ENCODE measurements at places on chromosomes 1 and 21. TPM values are rescaled to one million over a fixed set of nuclear protein-coding genes. Genes with fewer than 3 reads are reported as not detected.

Gene IFI44
- 9.6 TPM for total RNA-seq

Gene SNAPIN
- total RNA-seq, result 36.8 TPM

Gene RNF207
- total RNA-seq, result 2.4 TPM

Gene ELAVL4
- total RNA-seq, result not detected

Gene BRINP2
- total RNA-seq, result not detected

Gene C1QTNF12
- 1.9 TPM for total RNA-seq

Gene PLPPR5
- total RNA-seq, result not detected

Gene IGSF9
- 0.16 TPM for total RNA-seq

Gene CXADR
- total RNA-seq, result 12.2 TPM

Data from endothelial cell of umbilical vein (primary cell).